H1 (cell line): ENCODE measurements at places on chromosomes 3 and 15.

DNA sequence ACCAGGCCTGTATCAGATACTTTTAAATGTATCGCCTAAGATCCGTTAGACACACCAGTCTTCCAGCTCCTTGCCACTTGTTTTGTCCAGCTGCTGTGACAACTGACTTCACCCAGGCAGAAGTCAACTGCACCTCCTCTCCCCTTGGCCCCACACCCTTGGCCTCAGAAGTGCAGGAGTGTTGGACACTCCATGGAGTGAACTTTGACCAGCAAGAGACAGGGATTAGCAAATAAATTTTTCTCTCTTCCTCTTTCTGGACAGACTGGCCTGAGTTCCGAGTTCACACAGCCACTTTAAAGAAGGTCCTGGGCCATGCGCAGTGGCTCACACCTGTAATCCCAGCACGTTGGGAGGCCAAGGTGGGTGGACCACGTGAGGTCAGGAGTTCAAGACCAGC lies 2.9 kb upstream of the CLN6 start:
- no peaks in the 10 kb centered on the region for H3K36me3 ChIP-seq
- H3K27ac ChIP-seq = no peak overlapping the region
- H3K4me3 ChIP-seq = no peak overlapping the region
- H3K27me3 ChIP-seq = no peaks in the 10 kb centered on the region

DNA sequence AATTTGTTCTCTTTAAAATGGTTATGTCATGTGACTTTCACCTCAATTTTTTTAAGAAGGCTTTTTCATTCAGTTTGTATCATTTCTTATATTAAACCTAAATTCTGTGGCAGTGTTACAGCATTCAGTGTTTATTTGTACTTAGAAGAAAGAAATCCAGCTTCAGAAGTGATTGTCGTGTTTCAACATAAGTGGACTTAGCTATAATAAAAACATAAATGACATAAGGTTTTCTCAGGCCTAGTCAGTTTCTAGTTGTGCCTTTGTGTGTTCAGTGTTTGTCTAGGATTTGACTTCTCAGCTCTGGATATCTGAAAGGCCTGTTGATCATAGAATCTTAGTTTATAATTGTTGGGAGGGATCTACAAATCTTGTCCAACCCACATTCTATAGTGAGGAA lies 80.5 kb downstream of the STT3B start:
- no peak overlapping the region for H3K4me3 ChIP-seq
- H3K4me1 ChIP-seq = no peaks in the 10 kb centered on the region
- DNase-seq = no peak
- no peaks in the 10 kb centered on the region for H3K36me3 ChIP-seq
- no peak overlapping the region for H3K27ac ChIP-seq

GRCh38 chr3:38644016-38644661 lies 5.3 kb downstream of the SCN5A start:
- H3K27ac ChIP-seq = no peak overlapping the region
- no peak overlapping the region for H3K4me3 ChIP-seq
- no peaks in the 10 kb centered on the region for H3K36me3 ChIP-seq
- no peak for DNase-seq
- H3K4me1 ChIP-seq = peaks cover 3% of the 10 kb centered on the region
- H3K27me3 ChIP-seq = peaks cover 13% of the 10 kb centered on the region

- no peak overlapping the region for H3K4me3 ChIP-seq
- DNase-seq = no peak
- no peaks in the 10 kb centered on the region for H3K36me3 ChIP-seq
Measured at GRCh38 chr3:159513444-159513843, 475.2 kb upstream of the IL12A start.

DNA sequence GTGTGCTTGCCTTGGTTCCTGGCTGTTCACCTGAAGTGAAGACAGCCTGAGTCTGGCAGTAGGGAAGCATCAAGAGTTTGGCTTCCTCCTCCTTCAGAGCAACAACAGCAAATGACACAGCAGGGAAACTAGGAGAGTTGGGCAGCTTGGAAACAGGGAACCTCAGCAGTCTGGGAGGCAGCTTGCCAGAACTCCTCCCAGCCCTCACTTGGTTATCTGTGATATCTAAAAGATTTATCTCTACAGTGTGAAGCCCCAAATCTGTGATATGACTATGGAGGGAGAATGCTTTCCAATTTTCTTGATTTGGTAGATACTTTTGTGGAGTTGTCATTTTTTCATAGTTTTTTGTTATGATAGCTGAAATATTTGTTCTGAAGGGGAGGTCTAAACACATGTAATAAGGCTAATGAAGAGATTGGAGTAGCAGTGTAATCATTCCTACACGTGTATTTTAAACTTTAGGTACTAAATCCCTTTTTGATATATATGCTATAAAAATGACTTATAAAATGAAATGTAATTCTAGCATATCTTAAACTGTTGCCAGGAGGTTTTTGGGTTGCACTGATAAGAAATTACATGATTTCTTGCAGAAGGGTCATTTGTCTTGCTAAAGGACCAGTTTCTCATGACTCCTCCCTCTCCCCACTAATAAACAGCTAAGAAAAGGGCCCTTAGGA lies 20.8 kb downstream of the UBE2E1 start:
- no peaks in the 10 kb centered on the region for H3K36me3 ChIP-seq
- H3K4me3 ChIP-seq = no peak overlapping the region
- H3K4me1 ChIP-seq = peaks cover 14% of the 10 kb centered on the region
- H3K27ac ChIP-seq = no peak overlapping the region

GRCh38 chr3:26668696-26669095 lies 46.1 kb downstream of the LRRC3B start:
- H3K4me3 ChIP-seq = no peak overlapping the region
- H3K27ac ChIP-seq = no peak overlapping the region
- H3K36me3 ChIP-seq = no peaks in the 10 kb centered on the region
- DNase-seq = no peak
- no peaks in the 10 kb centered on the region for H3K4me1 ChIP-seq

DNA sequence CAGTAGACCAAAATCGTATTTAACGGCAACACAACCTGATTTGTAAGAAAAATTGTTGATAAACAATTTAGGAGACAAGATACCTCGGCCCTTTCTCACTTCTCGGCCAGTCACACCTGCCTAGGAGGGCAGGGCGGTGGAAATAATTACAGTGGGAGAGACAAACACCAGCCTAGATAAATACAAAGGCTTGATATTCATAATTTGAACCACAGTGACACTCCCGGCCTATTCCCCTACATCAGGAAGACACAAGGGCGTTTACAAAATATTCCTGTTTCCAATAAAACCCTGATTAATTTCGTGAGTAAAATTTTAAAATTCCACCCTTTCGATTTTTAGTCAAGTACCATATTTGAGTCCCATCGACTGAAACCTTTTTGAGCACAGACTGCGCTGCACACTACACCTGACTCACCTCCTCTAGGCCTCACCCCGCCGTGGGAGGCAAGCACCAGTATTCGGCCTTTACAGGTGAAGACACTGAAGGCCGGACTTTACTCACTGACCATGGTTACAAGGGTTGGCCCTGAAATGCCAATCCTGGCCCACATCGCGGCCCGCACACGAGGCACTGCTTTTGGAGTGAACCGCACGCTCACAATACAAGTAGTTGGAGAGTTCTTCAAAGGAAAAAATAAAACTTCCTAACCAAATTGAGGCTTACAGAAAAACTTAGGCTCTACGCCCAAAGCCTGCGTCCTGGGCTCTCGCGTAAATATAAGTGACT lies 794 bp downstream of the ARPP19 start:
- peak overlapping the region; percentile 89 for H3K4me3 ChIP-seq
- no peaks in the 10 kb centered on the region for H3K27me3 ChIP-seq
- H3K27ac ChIP-seq = peak overlapping the region; percentile 96
- H3K4me1 ChIP-seq = peaks cover 5% of the 10 kb centered on the region; the same call in 1 of the 2 replicates
- DNase-seq = no peak

- H3K4me3 ChIP-seq = no peak overlapping the region
- no peak for DNase-seq
- no peaks in the 10 kb centered on the region for H3K27me3 ChIP-seq
- H3K36me3 ChIP-seq = no peaks in the 10 kb centered on the region
- H3K27ac ChIP-seq = no peak overlapping the region
- H3K4me1 ChIP-seq = no peaks in the 10 kb centered on the region
Measured at GRCh38 chr3:190701096-190701532, 161.4 kb downstream of the GMNC start.

GRCh38 chr3:195094191-195094921 lies 176.6 kb downstream of the XXYLT1 start:
- no peaks in the 10 kb centered on the region for H3K36me3 ChIP-seq
- no peaks in the 10 kb centered on the region for H3K27me3 ChIP-seq
- H3K27ac ChIP-seq = no peak overlapping the region
- DNase-seq = no peak
- H3K4me3 ChIP-seq = no peak overlapping the region

GRCh38 chr15:74857671-74858368 lies 14.9 kb upstream of the ULK3 start:
- no peaks in the 10 kb centered on the region for H3K27me3 ChIP-seq
- H3K36me3 ChIP-seq = peaks cover 9% of the 10 kb centered on the region
- no peak overlapping the region for H3K27ac ChIP-seq
- H3K4me3 ChIP-seq = no peak overlapping the region

GRCh38 chr3:12986031-12986430 lies 87.2 kb downstream of the IQSEC1 start:
- no peaks in the 10 kb centered on the region for H3K36me3 ChIP-seq
- H3K27ac ChIP-seq = no peak overlapping the region
- peaks cover 15% of the 10 kb centered on the region for H3K4me1 ChIP-seq
- no peaks in the 10 kb centered on the region for H3K27me3 ChIP-seq
- H3K4me3 ChIP-seq = no peak overlapping the region
- DNase-seq = no peak

GRCh38 chr3:48473617-48473952 lies 27.0 kb downstream of the ATRIP start:
- no peak overlapping the region for H3K4me3 ChIP-seq
- no peaks in the 10 kb centered on the region for H3K27me3 ChIP-seq
- H3K27ac ChIP-seq = peak overlapping the region; percentile 12
- peaks cover 28% of the 10 kb centered on the region for H3K4me1 ChIP-seq
- no peak for DNase-seq
- no peaks in the 10 kb centered on the region for H3K36me3 ChIP-seq

GRCh38 chr3:70716832-70717231 lies 404.4 kb upstream of the MDFIC2 start:
- no peak overlapping the region for H3K4me3 ChIP-seq
- H3K27ac ChIP-seq = no peak overlapping the region
- no peaks in the 10 kb centered on the region for H3K4me1 ChIP-seq
- H3K27me3 ChIP-seq = no peaks in the 10 kb centered on the region

GRCh38 chr3:83649692-83650091 lies 1309.1 kb upstream of the CADM2 start:
- H3K27ac ChIP-seq = no peak overlapping the region
- H3K4me1 ChIP-seq = no peaks in the 10 kb centered on the region
- no peak for DNase-seq
- no peaks in the 10 kb centered on the region for H3K27me3 ChIP-seq

DNA sequence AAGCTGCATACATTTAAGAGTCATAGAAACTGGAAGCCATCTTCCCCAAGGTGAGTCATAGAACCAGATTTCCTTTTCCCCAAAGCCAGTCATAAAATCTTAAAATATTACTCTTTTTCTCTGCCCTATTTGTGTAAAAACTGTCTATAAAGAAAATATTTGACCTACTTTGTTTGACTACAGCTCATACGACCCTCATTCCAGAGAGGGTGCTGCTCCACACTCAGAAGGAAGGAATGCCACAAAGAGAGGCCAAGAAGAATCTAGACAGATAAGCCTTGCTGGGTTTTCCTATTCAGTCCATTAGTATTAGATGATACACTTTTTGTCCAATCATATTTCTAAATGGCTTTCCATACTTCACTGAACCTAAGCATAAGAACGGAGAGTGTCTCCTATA lies 671.6 kb upstream of the SGO1 start:
- H3K27me3 ChIP-seq = no peaks in the 10 kb centered on the region
- H3K4me1 ChIP-seq = peaks cover 3% of the 10 kb centered on the region
- H3K36me3 ChIP-seq = no peaks in the 10 kb centered on the region
- DNase-seq = no peak
- no peak overlapping the region for H3K27ac ChIP-seq

GRCh38 chr3:119538772-119539171 lies 20.6 kb downstream of the CD80 start:
- no peaks in the 10 kb centered on the region for H3K27me3 ChIP-seq
- no peaks in the 10 kb centered on the region for H3K4me1 ChIP-seq
- DNase-seq = no peak

- no peaks in the 10 kb centered on the region for H3K36me3 ChIP-seq
- no peaks in the 10 kb centered on the region for H3K27me3 ChIP-seq
- H3K4me3 ChIP-seq = no peak overlapping the region
- no peaks in the 10 kb centered on the region for H3K4me1 ChIP-seq
- H3K27ac ChIP-seq = no peak overlapping the region
- no peak for DNase-seq
Measured at GRCh38 chr3:52346623-52347530, 30.8 kb downstream of the DNAH1 start.

- H3K27ac ChIP-seq = no peak overlapping the region
- peaks cover 15% of the 10 kb centered on the region; the same call in 1 of the 2 replicates for H3K4me1 ChIP-seq
- H3K4me3 ChIP-seq = peak overlapping the region; percentile 91
- no peak for DNase-seq
Measured at GRCh38 chr15:92885224-92886041, 14.7 kb upstream of the CHD2 start.

GRCh38 chr15:100108846-100109245 lies 232.9 kb downstream of the ADAMTS17 start:
- H3K27ac ChIP-seq = no peak overlapping the region
- no peaks in the 10 kb centered on the region for H3K4me1 ChIP-seq
- no peak for DNase-seq
- no peaks in the 10 kb centered on the region for H3K36me3 ChIP-seq

- DNase-seq = no peak
- H3K27me3 ChIP-seq = peaks cover 15% of the 10 kb centered on the region
- peaks cover 20% of the 10 kb centered on the region for H3K4me1 ChIP-seq
- H3K36me3 ChIP-seq = no peaks in the 10 kb centered on the region
Measured at GRCh38 chr3:186097663-186098451, 11.0 kb downstream of the ETV5 start.

- peaks cover 7% of the 10 kb centered on the region; the same call in 1 of the 2 replicates for H3K4me1 ChIP-seq
- H3K27me3 ChIP-seq = no peaks in the 10 kb centered on the region
- H3K27ac ChIP-seq = no peak overlapping the region
- H3K36me3 ChIP-seq = no peaks in the 10 kb centered on the region
Measured at GRCh38 chr15:66172324-66172980, 81.1 kb downstream of the MEGF11 start.

- no peaks in the 10 kb centered on the region for H3K4me1 ChIP-seq
- no peak overlapping the region for H3K27ac ChIP-seq
- no peaks in the 10 kb centered on the region for H3K27me3 ChIP-seq
- DNase-seq = no peak
Measured at GRCh38 chr15:40388941-40389823, 6.7 kb downstream of the KNSTRN start.

DNA sequence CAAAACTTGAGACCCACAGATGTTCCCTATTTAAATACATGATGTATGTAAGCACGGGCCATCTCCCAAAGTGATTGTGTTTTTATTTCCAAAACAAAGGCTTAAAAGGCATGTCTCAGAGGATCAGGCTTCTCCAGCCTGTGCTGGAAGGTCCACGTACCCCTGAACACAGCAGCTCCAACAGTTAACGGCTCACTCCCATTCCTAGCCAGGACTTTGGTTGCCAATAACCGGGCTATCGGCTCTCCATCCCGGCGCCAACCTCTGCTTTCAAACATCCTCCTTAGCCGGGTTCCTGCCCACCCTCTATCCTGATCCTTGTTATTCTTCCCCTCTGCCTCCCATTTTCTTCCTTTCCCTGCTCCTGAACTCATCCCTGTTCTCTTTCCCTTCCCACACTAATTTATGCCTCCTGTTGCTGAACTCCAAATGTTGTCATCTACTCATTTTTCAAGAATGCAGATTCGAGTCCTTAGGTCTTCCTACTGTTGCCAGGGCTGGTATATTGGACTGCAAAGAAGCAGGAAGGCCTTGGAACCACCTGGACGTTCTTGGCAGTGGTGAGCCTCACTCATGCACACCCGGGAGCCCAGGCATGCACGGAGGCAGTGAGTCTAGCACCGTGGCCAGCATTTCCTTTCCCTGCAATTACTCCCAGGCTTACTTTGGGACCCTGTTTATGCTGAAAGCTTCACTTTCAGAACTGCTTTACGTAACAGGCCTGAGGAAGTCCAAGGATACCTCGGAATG lies 128.4 kb upstream of the RAD18 start:
- no peak for DNase-seq
- H3K27ac ChIP-seq = no peak overlapping the region
